Endothelial cell of umbilical vein (primary cell): ENCODE measurements at places on chromosomes 5 and 9.

DNA sequence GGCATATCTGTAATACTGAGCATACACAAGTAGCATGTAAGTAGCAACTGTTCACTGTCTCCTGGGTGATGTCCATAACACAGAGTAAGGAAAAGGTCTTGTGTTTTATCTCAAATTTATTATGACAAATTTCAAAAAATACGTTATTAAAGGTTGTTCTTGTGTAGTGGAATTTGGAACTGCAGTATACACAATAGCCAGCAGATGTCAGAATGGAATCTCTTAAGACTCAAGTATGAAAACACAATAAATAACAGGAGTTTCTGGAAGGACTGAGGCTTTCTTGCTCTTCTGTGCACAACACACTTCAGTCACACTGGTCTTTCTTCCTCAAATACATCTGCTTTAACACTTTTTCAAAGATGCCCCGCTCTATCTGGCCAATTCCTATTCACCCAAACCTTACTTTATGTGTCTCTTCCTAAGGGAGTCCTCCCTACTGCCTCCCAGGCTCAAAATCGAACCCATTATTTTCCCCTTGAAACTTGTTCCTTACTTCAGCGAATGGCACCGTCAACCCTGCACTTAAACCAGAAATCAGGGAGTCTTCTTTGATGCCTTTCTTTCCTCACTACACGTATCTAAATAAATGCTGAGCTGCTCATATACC lies 6.5 kb upstream of the FBXO10 start:
- DNase-seq: peak; percentile 75

GRCh38 chr5:119036101-119036762 lies 34.7 kb upstream of the DMXL1 start:
- DNase-seq: peak; percentile 11

DNA sequence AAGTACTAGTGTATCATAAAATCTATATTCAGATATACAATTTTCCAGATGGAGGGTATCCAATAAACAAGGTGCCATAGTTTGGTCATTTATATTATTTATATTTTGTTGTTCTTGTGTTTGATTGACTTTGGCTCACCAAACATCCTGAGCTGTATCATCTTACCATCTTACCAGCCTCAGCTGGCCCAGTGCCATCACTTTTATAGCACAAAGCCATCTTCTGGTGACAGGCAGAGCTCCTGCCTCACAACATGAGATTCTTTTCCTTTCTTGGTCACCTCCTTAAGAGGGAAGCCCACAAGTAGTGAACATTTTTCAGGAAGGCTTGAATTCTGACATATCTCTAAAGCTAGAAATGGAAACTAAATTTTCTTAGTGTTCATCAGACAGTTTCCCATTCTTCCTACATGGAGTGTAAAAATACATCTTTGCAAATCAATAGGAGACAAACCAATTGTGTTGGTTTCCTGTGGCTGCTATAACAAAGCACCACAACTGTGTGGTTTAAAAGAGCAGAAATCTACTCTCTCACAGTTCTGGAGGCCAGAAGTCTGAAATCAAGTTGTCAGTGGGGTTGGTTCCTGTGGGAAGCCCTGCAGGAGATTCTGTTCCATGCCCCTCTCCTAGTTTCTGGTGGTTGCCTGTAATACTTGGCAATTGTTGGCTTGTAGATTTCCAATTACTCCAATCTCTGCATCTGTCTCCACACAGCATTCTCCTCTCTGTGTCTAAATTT lies 341.8 kb downstream of the MAN2A1 start:
- DNase-seq: no peak

DNA sequence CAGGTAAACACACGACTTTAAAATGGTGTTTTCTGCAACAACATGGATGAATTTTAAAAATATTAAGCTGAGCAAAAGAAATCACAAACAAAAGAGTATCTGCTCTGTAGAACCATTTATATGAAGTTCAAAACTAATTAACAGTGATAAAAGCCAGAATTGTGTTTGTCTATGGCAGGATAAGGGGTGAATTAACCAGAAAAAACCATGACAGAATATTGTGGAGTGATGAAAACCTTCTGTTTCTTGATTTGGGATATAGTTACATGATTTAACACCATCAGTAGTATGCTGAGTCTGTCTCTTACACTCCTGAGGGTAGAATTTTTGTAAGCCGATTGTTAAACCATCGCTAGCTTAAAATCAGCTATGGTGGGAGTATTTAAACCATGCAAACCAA lies 101.7 kb upstream of the ZNF366 start:
- no peak for DNase-seq

GRCh38 chr5:97549496-97549895 lies 366.4 kb upstream of the RIOK2 start:
- DNase-seq: peak; percentile 21

- DNase-seq: no peak
These were observed 182.5 kb upstream of the FBXL17 start for GRCh38 chr5:108564441-108564840.

DNA sequence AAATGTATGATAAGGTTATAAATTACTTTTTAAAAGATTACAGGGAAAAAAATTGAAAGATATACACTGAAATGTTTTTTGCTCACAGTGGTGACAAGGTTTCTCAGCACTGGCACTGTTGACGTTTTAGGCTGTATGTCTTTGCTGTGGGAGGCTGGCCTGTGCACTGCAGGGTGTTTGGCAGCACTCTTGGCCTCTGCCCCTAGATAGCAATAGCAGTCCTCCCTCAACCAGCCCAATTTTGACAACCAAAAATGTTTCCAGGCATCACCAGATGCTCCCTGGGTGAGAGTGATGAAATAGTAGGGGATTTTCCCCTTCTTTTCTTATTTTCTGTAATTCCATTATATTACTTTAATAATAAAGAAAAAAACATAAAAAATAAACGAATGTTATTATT lies 3.3 kb downstream of the CD274 start:
- DNase-seq: no peak

- DNase-seq: peak; percentile 35
These were observed 928 bp downstream of the HACD4 start for GRCh38 chr9:21030389-21031035.

GRCh38 chr5:14700478-14701436 lies 36.2 kb downstream of the OTULIN start:
- no peak for DNase-seq
